Mesenteric fat pad (tissue), 1 donor: ENCODE measurements at places on chromosomes 4 and X. TPM values are rescaled to one million over a fixed set of nuclear protein-coding genes. Genes with fewer than 3 reads are reported as not detected.

The PHEX gene
- total RNA-seq = 0.45 TPM

The CSTF2 gene
- total RNA-seq = 8.2 TPM

The CCKAR gene
- not detected for total RNA-seq

The LAGE3 gene
- total RNA-seq = 13.6 TPM

The HPGDS gene
- 4.1 TPM for total RNA-seq

The GPR82 gene
- 0.42 TPM for total RNA-seq

The RPA4 gene
- 1.3 TPM for total RNA-seq

- no peak for DNase-seq
Measured at GRCh38 chr4:7107166-7107905, 39.5 kb upstream of the GRPEL1 start.

DNA sequence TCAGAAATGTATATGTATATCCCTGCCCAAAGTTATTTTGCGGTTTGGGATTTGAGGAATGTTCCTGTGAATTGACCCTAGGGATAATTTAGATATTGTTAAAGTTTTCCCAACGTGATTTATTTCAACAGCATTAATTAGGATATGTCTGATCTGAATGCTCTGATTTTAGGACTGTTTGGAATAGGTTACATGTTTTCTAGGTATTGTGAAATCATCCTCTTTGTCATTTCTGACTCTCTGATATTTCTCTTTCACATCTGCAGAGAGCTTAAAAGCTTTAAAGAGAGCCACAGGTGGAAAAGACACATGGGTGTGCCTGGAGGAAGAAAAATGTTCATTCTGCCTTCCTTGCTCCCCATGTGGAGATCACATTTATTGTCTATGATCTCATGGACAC, 5.1 kb downstream of the GPR101 start:
- no peak for DNase-seq

DNA sequence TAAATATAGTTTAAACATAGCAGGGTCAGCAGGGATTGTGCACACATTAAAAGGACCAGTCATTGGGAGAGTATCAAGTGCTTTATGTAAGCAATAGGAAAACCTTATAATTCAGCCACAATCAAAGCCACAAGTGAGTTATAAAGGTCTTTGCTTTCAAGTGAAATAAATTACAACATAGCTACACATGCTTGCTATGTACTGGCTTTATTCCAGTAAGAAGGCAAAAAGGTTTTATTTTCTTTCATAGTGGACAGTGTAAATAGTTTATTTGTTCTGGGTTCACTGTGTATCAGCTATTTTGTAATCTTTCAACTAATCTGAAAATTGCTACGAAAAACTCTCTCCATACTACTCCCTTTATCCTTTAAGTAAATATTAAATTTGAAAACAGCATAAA, 691.4 kb downstream of the PCDH7 start:
- DNase-seq = no peak

- DNase-seq = no peak
Measured at GRCh38 chr4:42234817-42235216, 82.4 kb upstream of the BEND4 start.

- DNase-seq = peak; percentile 83
Measured at GRCh38 chr4:3261411-3262207, 12.7 kb downstream of the MSANTD1 start.

DNA sequence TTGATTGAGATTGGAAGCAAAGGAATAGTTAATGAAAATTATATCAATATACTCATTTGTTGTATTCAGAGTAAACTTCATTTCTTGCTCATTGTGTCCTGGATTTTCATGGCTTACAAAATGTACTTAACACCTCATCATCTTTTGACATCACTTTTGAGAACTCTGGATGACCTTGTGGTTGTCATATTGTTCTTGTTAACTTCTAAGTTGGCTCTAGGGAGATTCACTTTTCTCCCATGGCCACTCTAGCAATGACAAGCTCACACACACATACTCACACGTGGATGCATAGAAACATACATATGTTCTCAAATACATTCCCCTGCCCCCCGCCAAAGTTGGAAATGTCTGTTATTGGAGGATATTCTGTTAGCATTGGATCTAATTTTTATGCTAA, 15.3 kb downstream of the PHEX start:
- no peak for DNase-seq

- no peak for DNase-seq
Measured at GRCh38 chrX:52353838-52354237, 15.0 kb upstream of the XAGE2 start.

- DNase-seq = no peak
Measured at GRCh38 chr4:93368968-93369367, 459.6 kb upstream of the ATOH1 start.

DNA sequence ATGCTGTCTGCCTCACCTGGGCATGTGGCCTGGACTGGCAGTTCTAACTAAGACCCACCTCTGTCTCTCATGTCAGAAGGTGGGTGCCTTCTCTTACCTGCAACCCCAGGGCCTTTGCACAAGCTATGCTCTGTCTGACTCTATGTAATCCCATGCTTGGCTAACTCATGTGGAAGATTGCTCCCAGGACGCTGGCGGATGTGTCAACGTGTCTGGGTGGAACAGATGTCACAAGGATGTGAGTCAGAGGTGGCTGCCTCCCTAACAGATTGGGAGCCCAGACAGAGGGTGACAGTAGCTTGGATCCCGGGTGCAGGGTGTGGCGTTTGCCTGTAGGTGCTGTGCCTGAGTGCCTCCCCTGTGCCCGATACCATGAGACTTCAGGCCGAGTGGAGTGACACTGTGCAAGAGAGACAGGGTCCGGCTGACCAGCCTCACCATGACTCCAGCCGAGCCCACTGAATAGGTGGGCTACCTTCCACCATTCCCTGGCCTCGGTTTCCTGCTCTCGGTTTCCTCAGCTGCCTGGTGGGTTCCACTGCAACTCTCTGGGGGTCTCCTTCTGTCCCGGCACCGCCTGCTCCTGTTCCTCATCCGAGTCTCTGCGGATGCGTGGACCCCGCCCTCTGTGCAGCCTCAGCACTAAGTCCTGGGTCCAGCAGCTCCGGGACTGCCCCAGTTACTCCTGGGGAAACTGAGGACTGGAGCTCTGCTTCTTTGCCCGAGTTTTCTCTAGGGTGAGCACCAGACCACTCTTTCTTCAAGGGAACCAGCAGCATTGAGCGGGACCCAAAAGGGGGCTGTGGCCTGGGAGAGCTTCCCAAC, 11.0 kb downstream of the SH3BP2 start:
- DNase-seq = no peak

DNA sequence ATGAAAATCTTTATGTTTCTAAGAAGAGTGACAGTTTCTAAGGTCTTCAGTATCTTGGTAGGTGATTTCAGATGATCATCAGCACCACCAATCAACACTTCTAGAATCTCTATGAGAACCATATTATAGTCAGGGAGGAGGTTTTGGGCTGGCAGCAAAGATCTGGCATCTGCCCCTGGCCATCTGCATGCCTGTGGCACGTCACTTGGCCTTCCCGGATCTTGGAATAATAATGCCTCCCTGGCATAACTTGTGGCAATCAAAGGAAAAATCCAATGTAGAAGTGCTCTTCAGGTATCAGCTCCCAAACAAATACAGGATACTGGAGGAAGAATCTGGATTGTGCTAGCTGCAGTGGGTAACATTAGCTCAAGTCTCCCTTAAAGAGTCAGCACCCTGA, 57.3 kb downstream of the RASL11B start:
- no peak for DNase-seq

DNA sequence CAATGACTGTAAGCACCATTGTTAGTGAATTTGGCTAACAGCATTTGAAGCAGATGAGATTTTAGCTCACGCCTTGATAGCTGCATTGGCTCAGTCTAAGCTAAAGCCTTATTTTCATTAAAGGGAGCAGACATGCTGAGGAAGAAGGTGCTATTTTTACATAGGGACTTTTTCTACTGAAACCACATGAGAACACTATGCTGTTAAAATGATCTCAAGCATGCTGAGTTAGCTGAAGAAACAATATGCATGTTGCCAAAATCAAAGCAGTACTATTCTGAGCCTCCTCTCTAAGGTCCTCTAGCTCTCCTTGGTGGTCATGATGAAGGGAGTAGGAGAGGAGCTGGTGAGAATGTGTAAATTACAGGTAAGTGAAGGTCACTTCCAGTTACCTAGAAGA, 134.4 kb upstream of the JADE1 start:
- no peak for DNase-seq

GRCh38 chrX:54171091-54171490, 12.0 kb downstream of the FAM120C start:
- DNase-seq = no peak

DNA sequence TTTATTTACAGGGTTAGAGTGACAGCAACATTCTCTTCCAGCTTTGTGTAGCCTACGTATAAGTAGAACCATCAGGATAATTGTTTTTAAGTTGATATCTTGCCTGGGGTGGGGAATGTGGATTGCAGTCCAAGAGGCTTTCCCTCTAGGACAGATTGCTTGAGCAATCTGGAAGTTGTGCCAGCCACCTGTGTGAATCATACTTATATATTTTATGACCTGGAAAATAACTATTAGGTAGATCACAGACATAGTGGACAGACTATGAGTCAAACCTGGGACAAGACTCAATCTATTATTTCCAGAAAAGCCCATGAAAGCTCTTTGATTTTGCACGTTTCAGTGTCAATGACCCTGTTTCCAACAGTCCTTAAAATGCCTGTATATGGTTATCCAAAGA, 98.9 kb downstream of the TLL1 start:
- no peak for DNase-seq

DNA sequence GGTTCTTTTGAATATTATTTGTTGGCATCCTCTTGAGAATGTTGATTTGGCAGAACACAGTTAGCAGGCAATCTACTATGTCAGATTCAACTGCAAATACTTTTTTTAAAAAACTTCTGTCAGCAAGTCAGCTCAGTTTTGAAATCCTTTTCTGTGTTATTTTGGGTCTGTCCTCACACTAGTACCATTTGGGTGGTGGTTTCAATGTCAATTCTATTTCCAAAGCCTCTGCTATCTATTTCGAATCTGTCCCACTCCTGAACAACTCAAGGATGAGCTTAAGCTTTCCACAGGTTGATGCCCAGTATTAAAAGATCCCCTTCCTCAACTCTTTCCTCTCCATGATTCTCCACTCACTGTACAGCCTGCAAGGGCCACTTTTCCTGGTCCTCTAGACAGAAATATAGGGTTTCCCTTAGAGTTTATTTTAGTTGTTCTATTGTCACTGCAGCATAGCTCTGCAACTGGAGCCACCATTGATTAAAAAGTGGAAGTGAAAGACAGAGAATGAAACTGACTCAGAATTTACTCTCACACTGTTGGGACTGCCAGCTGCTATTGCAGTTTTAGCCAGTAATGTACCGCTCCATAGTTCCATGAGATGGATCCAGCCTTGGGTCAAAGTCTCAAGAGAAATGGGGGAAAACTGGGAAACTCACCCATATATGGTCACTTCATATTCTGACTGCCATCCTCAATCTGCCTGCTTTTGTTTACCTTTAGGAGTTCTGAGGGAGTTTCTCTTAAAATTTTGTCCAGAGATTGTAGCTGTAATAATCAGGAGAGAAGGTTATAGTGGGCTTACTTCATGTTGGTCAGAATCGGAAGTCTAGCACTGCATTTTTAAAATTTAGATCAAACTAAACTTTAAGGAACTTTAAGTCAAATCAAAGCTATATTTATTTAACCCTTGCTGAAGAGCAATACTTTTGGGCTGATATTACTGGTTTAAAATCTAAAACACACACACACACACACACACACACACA, 14.6 kb downstream of the HDX start:
- DNase-seq = no peak

DNA sequence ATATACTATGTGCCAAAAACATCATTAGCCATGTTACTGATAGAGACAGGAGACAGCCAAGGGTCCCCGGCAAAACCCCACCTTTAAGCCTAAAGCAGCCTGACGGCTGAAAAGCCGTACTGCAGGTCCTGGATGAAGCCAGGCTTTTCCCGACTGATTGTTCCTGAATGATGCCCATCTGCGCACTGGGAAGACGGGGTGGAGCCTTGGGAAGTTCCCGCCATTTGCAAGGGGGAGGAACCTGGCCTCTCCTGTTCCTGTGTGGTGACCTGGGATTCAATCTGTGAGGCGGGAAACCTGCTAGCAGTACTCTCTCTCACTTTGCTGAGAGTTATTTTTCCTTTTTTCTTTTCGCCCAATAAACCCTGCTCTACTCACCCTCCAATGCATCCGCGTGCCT, 15.1 kb upstream of the CAMK2D start:
- no peak for DNase-seq

- peak; percentile 99 for DNase-seq
Measured at GRCh38 chrX:1391370-1391706, 575 bp downstream of the SLC25A6 start.

- no peak for DNase-seq
Measured at GRCh38 chr4:152807294-152807829, 27.6 kb downstream of the ARFIP1 start.

DNA sequence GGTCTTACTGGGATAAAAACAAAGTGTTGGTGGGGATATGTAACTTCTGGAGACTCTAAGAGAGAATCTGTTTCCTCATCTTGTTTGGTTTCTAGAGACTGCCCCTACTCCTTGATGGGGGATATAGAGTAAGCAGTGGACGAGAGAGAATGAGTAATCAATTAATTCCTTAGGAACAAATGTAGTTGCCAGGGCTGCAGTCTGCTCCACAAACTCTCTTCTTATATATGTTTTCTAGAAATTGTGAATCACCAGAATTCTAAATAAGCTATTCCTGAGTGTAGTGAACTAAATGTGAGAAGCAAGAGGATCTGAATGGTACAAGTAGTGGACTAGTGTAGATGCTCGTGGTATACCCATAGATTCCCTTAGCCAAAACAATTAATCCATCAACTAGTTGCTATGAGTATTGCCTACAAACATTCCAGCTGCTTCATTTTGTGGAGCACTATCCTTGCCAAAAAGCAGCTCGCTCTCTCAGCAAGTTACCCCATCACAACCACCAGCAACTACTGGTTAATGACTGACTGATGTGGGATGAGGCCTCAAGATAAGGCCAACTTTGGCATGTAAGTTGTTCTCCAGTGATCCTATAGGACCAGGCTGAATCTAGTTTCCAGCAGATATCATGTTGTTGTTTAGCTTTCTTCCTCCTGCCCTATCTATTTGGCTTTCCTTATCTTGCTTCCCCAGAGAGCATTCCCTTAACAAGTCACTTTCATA, 273.0 kb downstream of the SLC7A11 start:
- no peak for DNase-seq

DNA sequence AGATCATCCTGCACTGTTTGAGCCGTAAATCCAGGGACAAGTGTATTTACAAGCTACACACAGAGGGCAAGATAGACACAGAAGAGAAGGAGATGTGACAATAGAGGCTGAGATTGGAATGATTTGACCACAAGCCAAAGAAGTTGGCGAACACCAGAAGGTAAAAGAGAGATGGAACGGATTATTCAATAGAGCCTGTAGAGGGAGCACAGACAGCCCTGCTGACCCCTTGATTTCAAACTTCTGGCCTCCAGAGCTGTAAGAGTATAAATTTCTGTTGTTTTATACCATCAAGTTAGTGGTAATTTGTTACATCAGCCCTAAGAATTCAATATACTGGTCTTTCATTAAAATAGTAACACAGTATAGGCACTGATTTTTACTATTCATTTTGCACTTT, 447.8 kb downstream of the FAT4 start:
- no peak for DNase-seq
